ENCODE measurements at places on chromosomes 16 and 17.

DNA sequence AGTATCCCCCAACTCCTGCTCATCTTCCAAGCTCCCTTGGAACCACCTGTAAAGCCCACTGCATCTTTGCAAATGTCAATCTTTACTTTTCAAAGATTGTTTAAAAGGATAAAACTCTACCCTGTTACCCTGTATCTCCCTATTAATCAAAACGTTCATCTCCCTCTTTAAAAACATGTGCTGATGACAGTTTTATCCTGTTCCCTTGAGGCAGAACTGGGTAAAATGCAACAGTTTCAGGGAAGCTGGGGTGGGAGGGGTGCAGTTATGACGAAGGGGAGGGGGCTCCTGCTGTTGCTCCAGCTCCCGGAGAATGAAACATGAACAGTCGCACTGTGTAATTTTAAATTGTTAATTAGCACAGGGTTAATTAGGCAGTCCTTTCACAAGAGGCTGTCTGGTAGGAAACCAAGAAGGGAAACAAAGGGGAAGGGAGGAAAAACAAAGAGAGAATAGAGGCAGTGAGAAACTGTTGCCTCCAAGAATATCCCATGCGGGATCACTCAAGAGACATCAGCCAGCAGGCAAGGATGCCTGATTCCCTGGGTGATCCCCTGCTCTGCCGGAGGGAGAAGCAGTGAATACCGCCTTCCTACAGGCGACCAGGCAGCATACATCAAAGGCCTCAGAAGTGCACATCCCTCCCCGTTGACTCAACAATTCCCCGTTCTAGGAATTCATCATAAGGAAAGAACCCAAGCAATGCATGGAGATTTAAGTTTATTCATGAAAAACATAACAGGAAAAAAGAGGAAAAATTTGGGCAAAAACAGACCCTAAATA, 84.2 kb downstream of the ZFHX3 start:
- no peak for DNase-seq

GRCh38 chr17:8928347-8928746, 37.2 kb downstream of the PIK3R5 start:
- DNase-seq, result no peak

GRCh38 chr17:82973456-82974135, 105.8 kb upstream of the METRNL start:
- no peak for DNase-seq

- DNase-seq, result peak; percentile 57
These were observed 3.3 kb upstream of the SLFN12L start for GRCh38 chr17:35540589-35541404.
